ENCODE measurements at places on chromosomes 11 and 22.

DNA sequence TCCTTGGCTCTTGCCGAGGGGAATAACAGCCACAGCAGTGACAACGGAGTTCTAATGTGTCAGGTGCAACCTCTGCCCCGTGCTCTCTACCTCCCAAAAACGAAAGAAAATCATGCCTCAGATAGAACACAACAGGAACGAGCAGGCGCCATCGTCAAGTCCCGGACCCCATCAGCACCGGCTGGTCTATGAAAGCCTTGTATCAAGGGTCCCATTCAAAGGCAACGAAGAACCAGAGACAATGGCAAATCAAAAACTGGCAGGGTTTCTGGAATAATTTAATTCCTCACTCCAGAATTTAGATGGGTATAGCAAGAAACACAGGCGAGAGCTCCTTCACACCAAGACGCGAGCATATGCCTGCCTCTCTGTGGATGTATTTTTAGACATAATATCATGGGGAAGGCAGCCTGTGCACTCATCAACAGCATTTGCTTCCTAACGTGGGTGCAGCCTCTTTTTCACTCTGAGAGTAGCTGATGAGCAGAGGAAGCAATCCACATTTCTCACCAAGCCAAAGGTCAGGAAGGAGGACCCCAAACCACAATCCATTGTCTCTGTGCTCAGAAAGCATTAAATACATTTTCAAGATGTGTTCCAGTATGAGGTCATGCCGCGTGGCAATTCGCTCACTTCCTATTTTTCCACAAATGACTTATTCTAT lies 193.4 kb upstream of the BLID start:
- no peak for DNase-seq

- peak; percentile 68 for DNase-seq
These were observed 11.6 kb downstream of the SCGB1A1 start for GRCh38 chr11:62430425-62430824.

DNA sequence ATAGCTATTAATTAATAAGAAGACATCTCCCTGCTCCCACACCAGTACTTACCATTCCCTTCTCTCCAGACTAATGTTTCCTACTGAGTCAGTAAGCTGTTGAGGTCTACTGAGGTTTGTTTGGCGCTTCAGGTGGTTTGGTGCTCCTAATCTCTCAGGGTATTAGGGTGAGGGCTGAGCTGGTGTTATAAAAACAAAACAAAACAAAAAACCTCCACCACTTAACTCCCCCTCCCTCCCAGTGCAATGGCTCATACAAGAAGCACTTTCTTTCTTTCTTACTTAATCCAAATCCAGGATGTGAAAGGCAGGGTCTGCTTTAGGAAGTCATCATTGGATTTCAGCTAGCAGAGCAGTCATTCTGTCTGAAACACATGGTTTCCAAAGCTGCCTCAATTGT lies 15.3 kb downstream of the CSTPP1 start:
- DNase-seq, result no peak

- no peak for DNase-seq
These were observed 2.4 kb downstream of the CBX6 start for GRCh38 chr22:38869663-38870062.

GRCh38 chr11:5293028-5293427 lies 8.7 kb downstream of the OR51B4 start:
- no peak for DNase-seq

Data from right forelimb (tissue), 1 donor.